ENCODE measurements at places on chromosomes 2 and 18.

DNA sequence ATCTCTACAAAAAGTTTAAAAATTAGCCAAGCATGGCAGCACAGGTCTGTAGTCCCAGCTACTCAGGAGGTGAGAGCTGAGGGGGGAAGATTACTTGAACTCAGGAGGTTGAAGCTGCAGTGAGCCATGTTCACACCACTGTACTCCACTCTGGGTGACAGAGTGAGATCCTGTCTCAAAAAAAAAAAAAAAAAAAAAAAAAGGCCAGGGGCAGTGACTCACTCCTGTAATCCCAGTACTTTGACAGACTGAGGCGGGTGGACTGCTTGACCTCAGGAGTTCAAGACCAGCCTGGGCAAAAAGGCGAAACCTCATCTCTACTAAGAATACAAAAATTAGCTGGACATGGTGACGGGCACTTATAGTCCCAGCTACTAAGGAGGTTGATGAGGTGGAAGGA is 37.0 kb downstream of the PUM2 start:
- peak; percentile 15 for DNase-seq

GRCh38 chr18:58110398-58110797 is 66.4 kb downstream of the NEDD4L start:
- no peak for DNase-seq

- no peak for DNase-seq
Measured at GRCh38 chr2:102304711-102305611, 6.4 kb upstream of the IL1RL1 start.

- peak; percentile 73 for DNase-seq
Measured at GRCh38 chr2:75627902-75628504, 18.6 kb upstream of the MRPL19 start.

Measured in fibroblast of skin of abdomen (primary cell).